ENCODE measurements at places on chromosomes 1 and 21. TPM values are rescaled to one million over a fixed set of nuclear protein-coding genes. Genes with fewer than 3 reads are reported as not detected.

Gene DYNLT5
- not detected for total RNA-seq

Gene TTC34
- total RNA-seq = 0.48 TPM

Gene CASZ1
- total RNA-seq = 2.3 TPM

Gene LENEP
- total RNA-seq = 0.66 TPM

Gene ABCA4
- not detected for total RNA-seq

Gene AMY2A
- total RNA-seq = not detected

Gene PGLYRP4
- total RNA-seq = not detected

Gene RIMS3
- 1.1 TPM for total RNA-seq

Gene RAB25
- 0.64 TPM for total RNA-seq

Gene LGR6
- 0.22 TPM for total RNA-seq

Gene PGBD5
- not detected for total RNA-seq

Gene KIF26B
- total RNA-seq = 0.60 TPM

Gene SYNJ1
- 6.6 TPM for total RNA-seq

Gene SNX7
- total RNA-seq = not detected

Gene FCRL4
- total RNA-seq = not detected

- no peak for DNase-seq
These were observed 5.9 kb upstream of the SLC6A9 start for GRCh38 chr1:44037154-44037553.

DNA sequence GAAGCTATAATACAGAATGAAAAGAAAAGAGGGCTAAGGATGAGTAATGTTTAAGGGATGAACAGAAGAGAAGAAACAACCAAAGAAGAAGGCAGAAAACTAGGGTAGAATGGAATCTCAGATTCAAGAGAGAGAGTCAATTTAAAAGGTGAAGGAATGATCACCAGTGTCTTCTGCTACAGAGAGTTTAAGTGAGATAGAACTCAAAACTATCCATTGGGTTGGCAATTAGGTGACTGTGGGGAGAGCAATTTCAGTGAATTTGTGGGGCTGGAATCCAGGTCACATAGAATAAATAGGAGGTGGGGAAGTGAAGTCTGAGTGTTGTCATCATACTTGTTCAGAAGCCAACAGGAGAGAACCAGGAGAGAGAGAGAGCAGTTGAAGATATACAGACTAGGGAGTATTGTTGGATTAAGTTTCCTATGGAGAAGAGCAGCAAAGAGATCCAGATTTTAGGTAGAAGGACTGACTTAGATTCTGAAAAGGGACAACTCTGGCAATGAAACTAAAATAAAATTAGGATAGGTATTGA lies 19.9 kb downstream of the MACF1 start:
- DNase-seq = no peak

DNA sequence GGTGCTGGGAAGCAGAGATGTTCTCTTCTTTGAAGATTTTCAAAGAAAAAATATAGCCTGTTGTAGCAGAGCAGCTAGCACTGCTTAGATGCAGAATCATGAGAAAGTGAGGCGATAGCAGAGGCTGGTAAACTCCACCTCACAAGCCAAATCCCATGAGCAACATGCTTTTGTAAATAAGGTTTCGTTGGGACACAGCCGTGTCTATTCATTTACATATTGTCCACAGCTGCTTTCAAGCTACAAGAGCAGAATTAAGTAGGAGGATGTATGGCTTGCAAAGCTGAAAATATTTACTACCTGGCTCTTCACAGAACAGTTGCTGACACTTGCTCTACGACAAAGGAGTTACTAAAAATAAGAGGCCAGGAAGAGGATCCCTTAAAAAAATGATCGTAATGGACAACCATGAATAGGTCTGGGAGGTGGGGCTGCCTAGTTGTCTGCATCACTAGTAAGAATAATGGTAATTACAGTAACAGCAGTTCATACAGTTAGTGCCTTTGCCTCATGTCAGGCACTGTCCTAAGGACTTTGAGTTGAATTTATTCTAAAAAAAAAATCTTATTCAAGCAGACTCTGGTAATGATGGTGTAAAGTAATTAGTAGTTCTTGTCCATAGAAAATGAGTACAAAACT lies 622.0 kb downstream of the KIF26B start:
- no peak for DNase-seq

DNA sequence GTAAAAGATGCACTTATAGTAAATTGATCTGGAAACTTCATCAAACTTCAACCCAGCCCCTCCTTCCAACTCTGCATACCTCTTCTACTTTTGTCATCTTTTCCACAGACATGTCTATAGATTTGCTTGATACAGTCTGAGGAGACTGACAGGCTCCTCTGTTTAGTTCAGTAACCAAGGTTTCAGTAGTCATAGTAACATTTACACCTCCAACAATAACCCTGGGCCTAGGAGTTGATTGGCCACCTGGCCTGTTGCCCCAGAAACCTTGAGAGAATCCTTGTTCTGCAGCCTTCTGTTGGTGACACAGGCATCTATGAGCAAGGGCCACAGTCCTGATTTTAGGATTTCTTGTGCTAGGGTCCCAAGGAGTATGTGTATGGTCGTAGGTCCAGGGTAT lies at the start of gene CFAP141:
Gene CFAP141, minus strand, starts transcription at position 138 of the 400 bp plus-strand sequence. Its CDS starts 26 bp downstream, at position 112.
- DNase-seq = peak; percentile 48

GRCh38 chr1:52599236-52599635 lies 2.9 kb upstream of the GPX7 start:
- no peak for DNase-seq

GRCh38 chr21:14438211-14438610 lies 55.3 kb upstream of the HSPA13 start:
- no peak for DNase-seq

GRCh38 chr1:248622570-248623001 lies 12.3 kb downstream of the OR2T11 start:
- no peak for DNase-seq

- DNase-seq = no peak
These were observed 7.4 kb downstream of the HCRTR1 start for GRCh38 chr1:31624731-31625514.

- no peak for DNase-seq
These were observed 162.5 kb downstream of the ROR1 start for GRCh38 chr1:63936276-63936675.

DNA sequence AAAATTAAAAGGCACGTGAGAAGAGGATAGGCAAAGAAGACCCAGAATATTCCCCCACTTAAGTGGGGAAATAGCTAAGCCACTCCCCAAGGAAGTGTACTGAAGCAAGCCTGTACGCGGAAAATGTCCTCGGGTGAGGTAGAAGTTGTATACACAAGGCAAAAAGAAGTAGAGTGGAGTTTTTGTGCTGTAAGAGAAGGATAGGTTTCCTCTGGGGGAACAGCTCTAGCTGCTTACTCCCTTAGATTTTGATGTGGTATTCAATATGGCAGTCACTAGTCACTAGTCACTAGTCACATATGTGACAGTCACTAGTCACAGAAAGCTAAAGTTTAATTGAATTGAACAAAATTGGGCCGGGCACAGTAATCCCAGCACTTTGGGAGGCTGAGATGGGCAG lies 7.6 kb downstream of the TXNIP start:
- DNase-seq = no peak

DNA sequence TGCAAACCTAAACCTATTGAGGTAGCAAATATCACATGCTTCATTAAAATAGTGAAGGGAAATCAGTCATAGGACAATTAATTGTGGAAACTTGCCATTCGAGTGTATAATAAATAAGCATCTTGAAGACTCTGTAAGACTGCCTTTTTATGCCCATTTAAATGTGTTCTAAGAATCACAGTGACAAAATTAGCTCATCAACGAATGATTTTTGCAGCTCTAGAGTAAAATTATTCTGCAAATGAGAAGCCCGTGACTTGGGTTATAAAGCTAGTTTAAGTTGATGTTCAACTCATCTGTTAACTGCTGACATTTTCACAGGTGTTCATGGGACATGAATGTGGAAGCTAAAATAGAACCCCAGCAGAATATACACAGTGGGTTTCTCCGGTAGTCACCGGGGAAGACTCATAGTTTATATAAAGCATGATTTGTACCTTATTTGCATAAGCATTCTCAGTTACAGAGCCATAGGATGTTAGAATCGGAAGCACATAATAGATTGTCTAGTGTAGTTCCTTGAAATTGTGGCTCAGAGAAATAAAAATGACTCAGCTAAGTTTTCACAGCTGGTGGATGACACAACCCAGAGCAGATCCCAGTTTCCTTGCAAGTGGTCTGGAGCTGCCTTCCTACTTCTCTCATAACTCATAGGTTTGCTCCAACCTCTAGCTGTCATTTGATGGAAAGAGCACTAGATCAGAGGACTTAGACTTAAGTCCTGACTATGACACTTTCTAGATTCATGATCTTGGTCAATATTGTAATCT lies 107.3 kb downstream of the UCHL5 start:
- DNase-seq = no peak

DNA sequence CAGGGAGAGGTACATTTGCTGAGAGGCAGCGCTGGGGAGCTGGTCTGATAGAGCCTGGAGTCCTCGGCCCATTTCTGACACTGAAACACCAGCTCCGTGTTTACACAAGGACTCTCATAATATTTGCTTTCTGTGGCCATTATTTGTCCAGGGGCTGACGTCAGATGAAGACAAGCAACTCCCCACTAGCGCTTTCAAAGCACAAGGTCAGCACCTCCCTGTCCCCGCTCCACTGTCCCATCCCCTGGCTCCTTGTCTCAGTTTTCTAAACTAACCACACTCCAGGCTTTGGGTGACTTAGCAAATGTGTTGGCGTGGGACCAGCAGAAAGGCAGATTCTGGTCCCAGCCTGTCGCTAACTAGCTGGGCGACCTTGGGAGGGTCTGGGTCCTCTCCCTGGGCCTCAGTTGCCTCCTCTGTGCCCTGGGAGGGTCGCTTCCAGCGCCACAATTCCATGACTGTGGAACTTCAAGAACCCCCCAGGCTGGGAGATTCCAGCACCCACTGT lies 37.4 kb upstream of the ZBTB40 start:
- no peak for DNase-seq

- no peak for DNase-seq
These were observed 113.9 kb downstream of the TOMM20 start for GRCh38 chr1:235014756-235015155.

DNA sequence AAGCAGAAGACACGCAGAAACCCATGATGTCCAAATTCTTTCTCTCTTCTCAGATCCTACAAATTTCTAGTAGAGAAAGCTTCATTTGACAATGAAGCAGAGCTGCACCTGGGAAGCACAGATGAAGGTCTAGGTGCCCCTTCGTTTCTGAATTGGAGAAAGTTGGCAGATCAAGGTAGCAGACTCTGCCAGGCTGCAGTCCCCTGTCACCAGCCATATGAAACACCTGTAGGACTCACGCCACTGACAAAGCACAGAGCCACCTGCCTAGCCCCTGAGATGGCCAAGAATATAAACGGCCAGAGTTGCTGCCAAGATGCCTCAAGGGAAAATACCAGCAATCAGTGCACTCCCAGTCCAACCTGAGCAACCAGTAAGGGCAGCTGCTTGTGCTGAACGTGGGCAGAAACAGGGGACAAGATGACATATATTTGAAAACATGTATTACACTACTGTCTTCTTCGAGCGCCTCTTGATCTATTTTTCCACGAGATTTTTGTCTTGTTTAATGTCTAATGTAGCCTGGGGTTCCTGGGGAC lies 20.6 kb upstream of the PLEKHA6 start:
- no peak for DNase-seq

GRCh38 chr1:153364156-153364555 lies 6.5 kb downstream of the S100A9 start:
- no peak for DNase-seq

DNA sequence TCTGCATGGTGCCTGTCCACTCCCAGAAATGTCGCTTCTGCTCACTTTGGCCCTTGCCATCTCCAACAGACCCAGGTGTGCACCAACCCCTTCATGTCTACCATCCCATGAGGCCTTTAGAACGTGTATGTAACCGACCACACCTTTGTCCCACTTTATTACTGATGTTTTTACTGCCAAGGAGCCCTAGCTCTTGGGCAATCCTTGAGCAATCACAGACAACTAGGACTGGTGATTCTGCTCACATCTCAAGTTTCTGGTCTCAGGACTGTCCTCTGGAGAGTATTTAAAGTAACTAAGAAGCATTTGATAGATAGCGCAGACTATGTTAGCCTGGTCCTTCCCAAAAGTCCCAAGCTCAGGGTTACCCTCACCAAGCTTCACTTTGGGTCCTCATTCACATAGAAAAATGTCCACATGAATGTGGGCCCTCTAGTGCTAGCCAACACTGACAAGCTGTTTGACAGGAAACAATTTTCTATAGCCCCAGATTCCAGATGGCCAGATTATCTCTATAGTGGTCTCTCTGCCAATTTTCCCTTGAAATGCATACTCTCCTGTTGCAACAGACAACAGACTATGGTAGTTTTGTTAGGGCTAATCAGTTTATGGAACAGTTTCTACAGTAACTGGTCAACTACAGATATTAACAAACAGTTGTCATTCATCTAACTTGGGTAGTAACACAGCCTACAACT lies 6.9 kb upstream of the TMEM81 start:
- no peak for DNase-seq

DNA sequence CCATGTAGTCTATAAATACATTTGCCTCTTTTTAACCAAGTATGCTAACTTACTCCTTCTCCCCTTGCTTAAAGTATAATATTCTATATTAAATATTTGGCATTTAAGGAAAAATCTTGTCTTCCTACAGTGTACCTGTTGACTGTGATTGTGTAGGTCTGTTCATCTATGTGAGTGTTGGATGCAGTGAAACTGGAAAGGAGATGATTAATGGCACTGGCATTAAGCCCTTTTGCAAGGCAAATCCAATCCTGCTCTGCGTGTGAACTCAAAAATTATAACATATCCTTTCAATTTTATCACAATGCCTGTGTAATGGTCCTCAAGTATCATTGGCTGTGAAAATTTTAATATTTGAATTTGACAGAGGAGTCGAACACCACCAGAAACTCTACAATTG lies 565.0 kb downstream of the KCNT2 start:
- DNase-seq = no peak

GRCh38 chr1:210681158-210681557 lies 352.5 kb downstream of the HHAT start:
- no peak for DNase-seq

- DNase-seq = no peak
These were observed 54.0 kb upstream of the ECE1 start for GRCh38 chr1:21344098-21344749.

DNA sequence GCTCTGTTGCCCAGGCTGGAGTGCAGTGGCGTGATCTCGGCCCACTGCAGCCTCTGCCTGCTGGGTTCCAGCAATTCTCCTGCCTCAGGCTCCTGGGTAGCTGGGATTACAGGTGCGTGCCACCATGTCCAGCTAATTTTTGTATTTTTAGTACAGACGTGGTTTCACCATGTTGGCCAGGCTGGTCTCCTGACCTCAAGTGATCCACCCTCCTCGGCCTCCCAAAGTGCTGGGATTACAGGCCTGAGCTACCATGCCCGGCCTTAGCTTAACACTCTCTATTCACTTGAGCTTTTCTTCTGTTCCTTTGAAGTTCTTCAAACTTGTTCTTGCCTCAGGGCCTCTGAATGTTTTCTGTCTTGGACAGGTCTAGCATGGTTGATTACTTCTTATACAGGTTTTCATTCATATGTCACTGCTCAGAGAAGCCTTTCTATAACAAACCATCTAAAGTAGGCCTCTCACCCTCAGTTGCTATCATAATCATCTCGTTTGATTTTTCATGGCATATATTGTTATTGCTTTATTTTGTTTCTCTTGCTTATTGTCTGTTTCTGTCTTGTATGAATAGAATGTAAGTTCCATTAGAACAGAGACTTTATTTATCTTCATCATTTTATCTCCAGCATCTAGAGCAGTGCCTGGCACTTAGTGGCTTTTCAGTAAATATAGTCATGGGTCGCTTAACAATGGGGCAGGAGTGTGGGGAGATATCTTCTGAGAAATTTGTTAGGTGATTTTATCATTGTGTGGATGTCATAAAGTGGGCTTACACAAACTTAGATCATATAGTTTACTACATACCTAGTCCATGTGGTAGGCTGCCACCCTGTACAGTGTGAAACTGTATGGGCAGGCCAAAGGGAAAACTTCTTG lies 12.1 kb downstream of the OSBPL9 start:
- DNase-seq = no peak

Data from activated naive CD8-positive, alpha-beta T cell treated with anti-CD3 and anti-CD28 coated beads for 36 hours (primary cell).